ENCODE measurements at places on chromosomes 5 and 9.

GRCh38 chr5:135437796-135438560, 9.2 kb downstream of the DCANP1 start:
- no peak for DNase-seq

- no peak for DNase-seq
These were observed 1525.6 kb downstream of the MAT2B start for GRCh38 chr5:165030971-165031370.

DNA sequence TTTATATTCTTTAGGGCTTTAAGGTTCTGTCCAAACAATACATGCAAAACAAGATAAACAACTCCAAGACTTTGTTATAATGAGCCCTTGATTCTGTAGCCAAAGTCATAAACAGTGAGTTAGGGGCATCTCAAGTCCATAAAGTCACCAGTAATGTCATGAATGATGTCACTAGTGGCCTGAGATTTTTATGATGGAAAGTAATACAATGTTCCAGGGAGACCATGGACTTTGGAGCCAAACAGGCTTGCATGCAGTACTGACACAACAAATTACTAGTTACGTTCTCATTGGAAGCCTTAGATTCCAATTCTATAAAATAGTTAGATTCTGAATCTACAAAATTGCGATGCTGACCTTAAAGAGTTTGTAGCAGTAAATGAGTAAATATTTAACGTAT, 280.0 kb downstream of the HINT1 start:
- DNase-seq = no peak

- no peak for DNase-seq
These were observed 186.4 kb downstream of the CAAP1 start for GRCh38 chr9:26706223-26706622.

GRCh38 chr5:113031104-113031503, 54.5 kb downstream of the DCP2 start:
- no peak for DNase-seq

DNA sequence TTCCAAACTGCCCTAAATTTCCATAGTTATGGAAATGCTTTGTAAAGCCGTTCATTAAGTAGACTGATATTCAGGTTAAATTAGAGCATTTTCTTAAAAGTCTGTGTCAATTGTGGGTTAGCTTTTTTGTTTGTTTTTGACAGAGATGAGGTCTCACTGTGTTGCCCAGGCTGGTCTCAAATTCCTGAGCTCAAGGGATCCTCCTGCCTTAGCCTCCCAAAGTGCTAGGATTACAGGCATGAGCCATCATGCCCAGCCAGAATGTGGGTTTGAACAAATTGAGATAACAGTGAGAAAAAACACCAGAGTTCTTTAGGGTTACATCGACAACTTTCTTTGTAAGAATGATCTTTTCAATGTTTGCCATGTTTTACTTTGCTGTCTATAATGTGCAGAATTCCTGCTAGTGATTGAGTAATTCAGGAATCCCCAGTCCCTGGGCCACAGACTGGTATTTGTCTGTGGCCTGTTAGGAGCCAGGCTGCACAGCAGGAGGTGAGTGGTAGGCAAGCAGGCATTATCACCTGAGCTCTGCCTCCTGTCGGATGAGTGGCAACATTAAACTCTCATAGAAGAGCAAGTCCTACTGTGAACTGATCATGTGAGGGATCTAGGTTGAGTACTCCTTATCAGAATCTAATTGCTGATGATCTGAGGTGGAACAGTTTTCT, 80.5 kb downstream of the RAI14 start:
- DNase-seq = no peak

DNA sequence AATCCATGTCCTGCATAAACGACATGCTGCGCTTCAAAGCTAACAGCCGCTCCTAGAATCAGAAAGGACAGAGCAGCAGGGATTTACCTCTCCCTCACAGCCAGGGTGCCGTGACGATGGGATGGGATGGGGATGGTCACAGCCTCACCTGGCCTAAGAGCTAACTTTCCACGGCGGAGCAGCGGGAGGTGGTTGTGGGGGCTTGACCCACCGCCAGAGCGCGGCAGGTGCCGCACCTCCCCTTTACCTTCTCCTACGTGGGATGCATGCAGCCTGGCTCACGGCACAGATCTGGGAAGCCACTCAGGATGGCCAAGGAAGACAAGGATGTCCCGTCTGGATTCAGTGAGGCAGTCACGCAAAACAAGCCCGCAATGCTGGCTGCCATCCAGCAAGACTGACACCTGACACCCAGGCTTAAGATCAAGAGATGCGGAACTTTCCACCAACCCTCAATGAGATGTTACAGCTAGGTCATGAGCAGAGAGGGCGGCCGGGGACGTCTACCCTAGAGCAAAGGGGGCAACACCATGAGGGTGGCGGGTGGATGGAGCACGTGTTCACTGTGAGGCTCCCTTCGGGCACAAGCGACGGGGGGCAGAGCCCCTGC, 5.8 kb downstream of the BRD9 start:
- no peak for DNase-seq

DNA sequence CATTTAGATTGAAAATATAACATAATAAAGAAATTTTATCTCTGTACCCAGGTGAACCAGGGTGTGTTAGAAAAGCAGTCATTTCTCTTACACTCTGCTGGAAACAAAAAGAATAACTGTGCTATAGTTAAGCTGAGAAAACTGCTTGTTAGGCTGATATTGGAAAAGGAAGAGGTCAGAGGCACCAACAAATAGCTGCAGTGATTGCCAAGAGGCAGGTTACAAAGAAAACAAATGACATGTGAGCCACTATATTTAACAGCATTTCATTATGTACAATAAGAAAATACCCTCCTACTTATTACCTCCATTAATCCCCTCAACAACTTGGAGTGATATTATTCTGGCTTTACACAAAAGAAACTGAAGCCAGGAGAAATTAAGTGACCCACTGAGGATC, 607.9 kb upstream of the TLE4 start:
- no peak for DNase-seq

GRCh38 chr9:5652821-5653220, 23.9 kb downstream of the RIC1 start:
- no peak for DNase-seq

DNA sequence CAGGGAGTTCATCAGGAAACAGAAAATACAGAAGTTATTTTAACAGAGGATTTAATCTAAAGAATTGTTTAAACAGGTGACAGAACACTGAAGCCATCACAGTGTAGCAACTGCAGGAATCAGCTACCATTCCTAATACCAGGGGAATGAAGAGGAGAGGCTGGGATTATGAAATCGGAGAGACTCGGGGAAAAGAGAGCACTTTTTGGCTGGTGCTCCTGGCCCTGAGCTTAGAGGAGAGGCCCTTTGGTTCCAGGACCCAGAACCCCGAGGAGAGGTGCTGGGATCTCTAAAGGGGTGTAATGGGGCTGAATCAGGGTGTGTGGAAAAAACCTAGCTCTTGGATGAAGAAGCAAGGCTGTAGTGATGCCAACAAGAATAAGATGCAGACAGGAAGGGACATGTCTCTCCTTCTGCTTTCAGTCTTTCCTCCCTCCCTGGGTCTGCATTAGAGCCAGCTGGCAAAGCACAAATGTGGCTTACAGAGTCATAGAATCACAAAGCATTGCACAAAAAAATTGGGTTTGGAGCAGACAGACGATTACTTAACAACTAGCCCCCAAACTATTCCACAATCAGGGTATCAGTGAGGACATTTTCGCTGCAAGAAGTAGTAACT, 11.6 kb upstream of the SFXN1 start:
- no peak for DNase-seq

- no peak for DNase-seq
These were observed 6.8 kb downstream of the EPB41L4B start for GRCh38 chr9:109314011-109314531.

- DNase-seq = peak; percentile 54
These were observed 272.2 kb downstream of the AUH start for GRCh38 chr9:91089405-91090129.

GRCh38 chr5:3715062-3715461, 119.4 kb downstream of the IRX1 start:
- DNase-seq = no peak

- DNase-seq = no peak
These were observed 29.7 kb upstream of the C9orf72 start for GRCh38 chr9:27602954-27603353.

GRCh38 chr5:81849770-81850367, 99.0 kb upstream of the SSBP2 start:
- DNase-seq = no peak

DNA sequence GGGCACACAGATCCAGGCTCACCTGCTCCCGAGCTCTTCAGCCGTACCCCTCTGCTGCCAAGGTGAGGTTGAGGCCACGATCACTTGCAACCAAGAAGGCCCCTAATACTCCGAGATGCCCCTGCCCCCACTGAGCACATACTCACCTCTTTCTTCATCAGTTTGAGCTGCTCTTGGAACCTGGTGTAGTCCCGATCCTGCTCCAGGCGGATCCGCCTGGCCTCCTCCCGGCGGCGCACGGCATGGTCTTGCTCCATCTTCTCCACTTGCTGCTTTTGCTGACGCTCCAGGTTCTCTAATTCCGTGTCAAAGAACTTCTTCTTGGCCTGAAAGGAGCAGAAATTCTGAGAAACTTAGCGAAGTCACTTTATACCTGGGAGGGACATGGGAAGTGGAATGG, 75.7 kb upstream of the FBXW11 start:
- no peak for DNase-seq

- no peak for DNase-seq
These were observed 29.9 kb downstream of the LPAR1 start for GRCh38 chr9:111008158-111009075.

DNA sequence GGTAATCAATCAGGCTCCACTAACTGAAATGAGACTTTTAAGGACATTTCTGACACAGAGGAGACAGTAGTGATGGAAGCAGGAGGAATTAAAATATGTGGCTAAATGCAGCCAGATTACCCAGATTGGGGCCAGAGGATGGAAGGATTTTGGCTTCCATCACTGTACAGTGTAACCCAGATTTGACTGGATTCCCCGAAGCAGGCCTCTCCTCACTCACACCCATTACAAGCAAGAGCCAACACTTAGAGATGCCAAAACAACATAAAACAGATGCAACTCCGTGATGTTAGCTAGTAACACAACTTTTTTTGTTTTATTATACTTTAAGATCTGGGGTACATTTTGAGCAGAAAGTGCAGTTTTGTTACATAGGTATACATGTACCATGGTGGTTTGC, 17.6 kb downstream of the TEK start:
- no peak for DNase-seq

DNA sequence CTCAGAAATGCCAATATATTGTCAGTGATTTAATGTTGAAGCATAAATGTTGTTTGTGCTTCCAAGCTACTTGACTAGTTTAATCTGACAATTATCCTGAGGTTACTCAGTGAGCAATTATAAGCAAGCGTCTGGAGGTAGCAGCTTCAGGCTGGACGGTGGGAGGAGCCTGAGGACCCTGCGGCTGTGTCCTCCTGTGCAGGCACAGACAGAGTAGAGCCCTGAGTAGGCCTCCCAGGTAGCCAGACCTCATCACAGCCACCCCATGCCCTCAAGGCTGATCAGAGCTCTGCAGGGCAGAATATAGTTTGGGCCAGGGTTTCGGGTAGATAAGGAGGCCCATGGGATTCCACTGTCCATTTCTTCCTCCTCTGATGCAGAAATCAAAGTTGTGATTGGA, 153.6 kb downstream of the DRD1 start:
- DNase-seq = no peak

- DNase-seq = no peak
These were observed 94.0 kb downstream of the ZNF608 start for GRCh38 chr5:124652514-124652819.

DNA sequence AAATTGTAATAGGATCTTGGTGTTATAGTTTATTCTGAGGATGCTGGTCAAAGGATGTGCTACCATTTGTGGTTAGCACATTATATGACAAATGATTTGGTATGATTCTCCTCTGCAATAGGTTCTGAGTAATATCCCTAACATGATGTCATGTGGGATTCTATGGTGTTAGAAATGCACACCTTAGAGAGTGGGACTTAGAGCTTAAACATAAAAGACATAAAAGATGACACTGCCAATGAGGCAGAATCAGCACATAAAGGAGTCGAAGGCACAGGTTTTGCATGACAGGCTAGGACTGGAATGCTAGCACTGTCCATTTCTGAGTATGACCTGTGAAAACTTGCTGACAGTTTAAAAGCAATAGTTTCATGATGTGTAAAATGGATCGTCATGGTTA, 100.4 kb downstream of the OSTF1 start:
- no peak for DNase-seq

Data from NCI-H187 (cell line).